Muscle of leg (tissue), 16 donors: ENCODE measurements at places on chromosomes 12 and 14.

DNA sequence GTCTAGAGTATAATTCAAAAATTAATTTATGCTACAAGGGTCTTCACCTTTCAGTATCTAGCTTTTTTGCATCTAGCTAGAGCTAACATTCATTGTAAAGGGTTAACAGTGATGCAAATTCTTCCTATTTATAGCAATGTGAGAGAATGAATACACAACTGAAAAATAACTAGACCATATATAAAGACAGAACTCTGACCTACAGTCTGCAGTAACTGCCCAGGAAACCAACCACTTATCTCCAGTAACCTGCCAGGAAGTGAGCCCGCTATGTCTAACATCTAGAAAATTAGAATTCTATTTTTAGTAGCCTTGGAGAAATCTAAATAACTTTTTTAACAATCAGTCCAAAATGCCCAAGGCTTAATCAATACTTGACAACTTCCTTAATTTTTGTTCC, 1021.9 kb downstream of the LRFN5 start:
- DNase-seq: no peak

DNA sequence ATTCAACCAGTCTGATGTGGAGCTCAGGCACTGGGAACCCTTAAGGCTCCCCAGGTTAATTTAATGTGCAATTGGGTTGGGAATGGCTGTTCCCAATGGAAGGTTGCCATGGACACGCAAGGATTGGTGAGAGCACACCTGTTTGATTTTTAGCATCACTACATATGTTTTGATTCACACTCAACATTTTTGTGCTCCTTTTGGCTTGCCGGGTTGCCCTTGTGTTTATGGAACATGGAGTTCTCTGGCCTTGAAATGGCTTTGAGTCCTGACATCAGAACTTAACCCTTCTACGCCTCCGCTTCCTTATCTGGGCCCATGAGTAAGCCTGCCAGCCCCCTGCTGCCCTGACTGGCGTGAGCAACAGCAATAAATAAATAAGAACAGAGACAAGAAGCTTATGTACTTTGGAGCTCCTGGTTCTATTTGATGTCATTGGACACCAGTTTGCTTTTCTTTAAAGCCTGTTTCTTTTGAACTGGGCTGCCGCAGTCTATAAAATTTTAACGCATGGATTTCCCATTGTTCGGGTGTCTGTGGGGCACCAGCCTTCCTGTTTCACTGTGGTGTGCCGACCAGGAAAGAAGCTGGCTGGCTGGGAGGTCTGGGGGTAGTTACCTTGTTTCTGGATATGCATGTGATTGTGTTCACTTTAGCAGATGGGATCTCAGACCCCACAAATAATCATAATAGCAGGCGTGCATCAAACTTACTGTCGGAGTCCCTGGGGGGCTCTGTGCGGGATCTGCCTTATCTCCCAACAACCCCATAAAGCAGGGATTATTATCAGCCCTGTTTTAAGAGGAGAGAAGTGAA, 27.8 kb downstream of the TBX3 start:
- no peak for DNase-seq

- DNase-seq: no peak
Measured at GRCh38 chr14:55180434-55180833, 11.0 kb downstream of the DLGAP5 start.

DNA sequence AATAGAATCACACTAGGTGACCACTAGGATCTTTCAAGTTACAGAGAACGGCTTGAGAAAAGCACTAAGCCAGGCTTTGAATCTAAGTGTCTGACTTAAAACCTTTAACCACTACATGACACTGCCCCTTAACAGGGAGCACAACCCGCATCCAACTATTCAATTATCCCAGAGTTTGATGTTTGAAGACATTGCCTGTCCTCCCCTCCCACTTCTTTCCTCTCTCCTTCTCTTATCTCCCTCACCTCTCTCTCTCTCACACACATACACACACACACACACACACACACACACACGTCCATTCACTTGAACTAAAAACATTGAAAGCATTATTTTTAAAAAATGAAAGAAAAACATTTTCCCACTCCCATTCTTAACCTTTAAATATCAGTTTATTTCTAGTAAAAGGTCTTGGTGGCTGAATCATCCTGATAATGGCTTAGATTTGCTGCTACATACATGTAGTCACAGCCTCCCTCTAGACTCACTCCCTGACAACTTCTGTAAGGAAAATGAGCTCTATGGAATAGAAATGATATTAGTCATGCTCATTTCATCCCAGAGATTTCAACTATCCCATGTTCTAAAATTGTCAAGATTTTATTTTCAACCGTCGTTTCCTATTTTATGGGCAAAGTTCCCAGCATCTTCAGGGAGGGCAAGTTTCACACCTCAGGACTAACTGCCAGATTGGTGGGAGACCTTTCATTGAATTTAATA, 53.5 kb upstream of the RAP1B start:
- DNase-seq: no peak

- DNase-seq: no peak
Measured at GRCh38 chr12:110885152-110885840, 35.1 kb downstream of the MYL2 start.

DNA sequence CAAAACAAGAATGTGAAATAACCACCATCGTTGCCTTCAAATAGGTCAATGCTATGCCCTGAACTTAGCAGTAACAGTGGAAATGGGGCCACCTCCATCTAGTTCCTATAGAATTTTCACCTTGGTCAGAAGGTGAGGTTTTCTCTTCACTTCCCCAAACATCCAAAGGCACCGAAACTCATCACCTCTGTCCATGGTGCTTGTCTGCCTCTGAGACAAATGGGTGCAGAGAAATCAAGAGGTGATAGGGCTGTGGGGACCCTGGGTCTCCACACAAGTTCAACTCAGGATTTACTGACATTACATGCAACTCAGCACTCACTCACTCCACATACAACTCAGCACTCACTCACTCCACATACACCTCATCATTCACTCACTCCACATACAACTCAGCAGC, 26.2 kb upstream of the TMEM132C start:
- DNase-seq: no peak

DNA sequence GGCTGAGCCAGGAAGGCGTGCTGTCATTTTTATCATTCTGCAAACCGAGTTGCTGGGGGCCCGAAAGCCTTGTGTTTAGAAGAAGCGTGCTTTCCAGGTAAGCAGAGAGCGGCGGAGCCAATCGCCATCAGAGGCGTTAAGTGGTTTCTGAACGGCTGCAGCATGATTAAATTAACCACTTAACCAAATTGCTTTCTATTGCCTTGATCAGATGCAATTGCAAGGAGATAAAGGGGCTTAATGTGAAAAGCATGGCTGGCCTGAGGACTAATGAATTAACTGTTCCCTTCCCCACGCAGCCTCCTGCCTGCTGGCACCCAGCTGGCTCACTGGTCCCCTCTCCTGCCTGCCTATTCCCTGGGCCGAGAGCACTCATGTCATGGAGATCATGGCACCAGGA, 36.6 kb upstream of the CHGA start:
- DNase-seq: no peak
